ENCODE measurements at places on chromosomes 1 and 21.

DNA sequence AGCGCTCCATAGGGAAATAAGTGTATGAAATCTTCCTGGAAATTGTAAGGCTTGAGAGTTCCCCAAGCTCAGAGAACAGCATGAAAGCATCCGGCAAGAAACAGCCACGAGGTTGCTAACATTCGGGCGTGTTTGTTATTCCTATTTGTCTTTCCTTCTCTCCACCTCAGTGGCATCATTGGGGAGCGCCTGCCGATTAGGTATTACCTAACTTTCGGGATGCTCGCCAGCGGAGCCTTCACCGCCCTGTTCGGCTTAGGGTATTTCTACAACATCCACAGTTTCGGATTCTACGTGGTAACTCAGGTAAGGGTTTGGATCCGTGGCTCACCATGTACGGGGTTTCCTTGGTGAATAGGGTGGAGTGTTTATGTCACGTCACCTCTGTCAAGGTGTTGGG lies 25.7 kb downstream of the SLC37A1 start:
- no peak for DNase-seq

DNA sequence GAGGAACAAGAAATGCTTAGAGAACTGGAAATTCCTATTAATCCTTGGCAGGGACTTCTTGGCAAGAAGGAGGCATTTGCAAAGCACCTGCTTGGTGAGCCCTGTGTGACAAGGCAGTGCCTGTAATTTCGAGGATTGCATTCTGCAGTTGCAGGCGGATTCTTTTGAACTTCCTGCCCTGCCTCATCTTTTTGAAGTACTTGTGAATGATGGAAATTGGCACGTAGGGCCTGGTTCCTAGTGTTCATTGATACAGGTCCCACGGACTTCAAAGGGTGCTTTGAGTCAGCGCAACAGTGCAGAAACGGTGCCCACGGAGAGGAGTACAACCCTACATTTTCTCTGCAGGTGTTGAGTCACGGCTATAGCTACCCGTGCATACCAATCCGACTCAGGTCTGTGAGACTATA lies 6.4 kb downstream of the HUNK start:
- DNase-seq: no peak

- no peak for DNase-seq
Observed at GRCh38 chr1:1945782-1946393, 26.8 kb upstream of the TMEM52 start.

DNA sequence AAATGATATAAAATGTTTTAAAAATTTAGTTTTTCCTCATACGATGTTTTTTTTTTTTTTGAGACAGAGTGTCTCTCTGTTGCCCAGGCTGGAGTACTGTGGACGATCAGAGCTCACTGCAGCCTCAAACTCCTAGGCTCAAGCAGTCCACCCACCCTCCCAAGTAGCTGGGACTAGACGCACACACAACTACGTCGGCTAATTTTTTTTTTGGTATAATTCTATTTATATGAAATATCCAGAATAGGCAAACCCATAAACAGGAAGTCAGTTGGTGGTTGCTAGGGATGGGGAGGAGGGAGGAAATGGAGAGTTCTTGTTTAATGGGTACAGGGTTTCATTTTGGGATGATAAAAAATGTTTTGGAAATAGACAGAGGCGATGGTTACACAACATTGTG lies 56.5 kb downstream of the WARS2 start:
- DNase-seq: no peak

GRCh38 chr1:228500143-228500734 lies 13.1 kb downstream of the RNF187 start:
- DNase-seq: no peak

GRCh38 chr1:152020849-152021248 lies 16.0 kb downstream of the S100A11 start:
- no peak for DNase-seq

DNA sequence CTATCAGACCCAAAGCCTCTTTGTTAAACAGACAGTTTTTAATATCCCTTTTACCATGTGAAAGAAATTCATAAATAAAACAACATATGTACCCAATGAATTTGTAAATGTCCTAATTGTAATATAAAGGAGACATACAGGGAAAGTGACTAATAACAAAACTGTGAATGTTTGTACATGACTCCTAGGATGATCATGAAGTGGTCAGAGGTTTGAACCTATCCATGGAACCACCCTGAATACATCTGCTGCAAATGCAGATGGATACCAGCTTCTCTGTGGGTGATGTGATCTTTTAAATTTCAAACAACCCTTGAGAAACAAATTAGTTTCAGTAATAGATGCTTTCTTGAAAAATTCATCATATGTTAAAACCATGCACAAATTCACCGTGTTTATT lies 16.7 kb upstream of the ACBD3 start:
- no peak for DNase-seq

GRCh38 chr21:32698971-32699693 lies 28.7 kb downstream of the SYNJ1 start:
- no peak for DNase-seq

GRCh38 chr1:106921186-106921585 lies 135.3 kb upstream of the PRMT6 start:
- DNase-seq: no peak

DNA sequence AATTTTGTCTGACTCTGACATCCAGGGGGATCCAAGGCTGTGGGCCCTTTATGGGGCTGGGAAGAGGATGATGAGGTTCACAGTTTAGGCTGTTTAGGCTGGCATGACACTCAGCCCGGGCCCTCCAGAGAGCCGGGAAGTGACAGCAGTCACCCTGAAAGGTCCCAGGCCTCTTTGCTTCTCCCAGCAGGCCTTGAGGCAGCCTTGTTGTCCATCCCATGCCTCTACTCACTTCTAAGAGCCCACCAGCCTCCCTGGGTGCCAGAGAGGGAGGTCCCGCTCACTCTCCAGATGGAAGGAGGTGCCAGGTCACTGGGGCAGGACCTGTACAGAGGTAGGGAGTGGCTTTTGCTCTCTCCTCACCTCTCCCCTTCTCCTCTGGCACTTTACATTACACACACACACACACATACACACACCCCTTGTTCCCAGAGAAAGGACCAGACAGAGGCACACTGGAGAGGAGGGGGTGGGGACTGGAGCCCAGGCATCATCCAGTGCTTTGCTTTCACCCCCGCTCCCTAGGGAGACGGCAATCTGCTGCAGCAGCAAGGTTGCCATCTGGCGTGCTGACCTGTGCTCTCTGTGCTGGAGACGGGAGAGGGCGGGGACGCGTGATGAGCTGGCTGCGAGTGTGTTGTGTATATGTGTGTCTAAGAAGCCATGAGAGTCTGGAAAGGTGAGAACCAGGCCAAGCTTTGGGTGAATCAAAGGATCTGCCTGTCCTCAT lies 4.6 kb downstream of the KLHDC8A start:
- DNase-seq: no peak

- no peak for DNase-seq
Observed at GRCh38 chr1:92975551-92976232, 14.4 kb upstream of the DIPK1A start.

DNA sequence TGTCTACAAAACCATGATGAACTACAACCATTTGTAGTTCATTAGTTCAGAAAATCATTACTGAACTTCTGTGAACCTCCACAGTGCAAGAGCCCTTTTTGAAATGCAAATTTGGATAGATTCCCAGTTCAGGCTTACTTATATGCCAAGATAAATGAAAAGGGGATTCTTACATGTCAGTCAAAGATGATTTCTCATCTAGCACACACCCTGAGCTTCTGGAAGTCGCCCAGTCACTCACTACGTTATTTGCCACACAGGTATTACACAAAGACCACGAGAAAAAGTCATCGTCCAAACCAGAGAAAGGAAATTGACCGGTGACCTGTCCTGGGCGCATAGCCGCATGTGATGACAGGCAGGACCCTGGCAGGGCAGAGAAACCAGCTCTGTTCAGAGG lies 41.8 kb downstream of the ETS2 start:
- DNase-seq: no peak

GRCh38 chr1:85202092-85202863 lies 1.5 kb upstream of the SYDE2 start:
- DNase-seq: no peak

GRCh38 chr1:165726841-165727240 lies 28.5 kb upstream of the ALDH9A1 start:
- no peak for DNase-seq

GRCh38 chr1:239763850-239764249 lies 327.8 kb upstream of the FMN2 start:
- no peak for DNase-seq

DNA sequence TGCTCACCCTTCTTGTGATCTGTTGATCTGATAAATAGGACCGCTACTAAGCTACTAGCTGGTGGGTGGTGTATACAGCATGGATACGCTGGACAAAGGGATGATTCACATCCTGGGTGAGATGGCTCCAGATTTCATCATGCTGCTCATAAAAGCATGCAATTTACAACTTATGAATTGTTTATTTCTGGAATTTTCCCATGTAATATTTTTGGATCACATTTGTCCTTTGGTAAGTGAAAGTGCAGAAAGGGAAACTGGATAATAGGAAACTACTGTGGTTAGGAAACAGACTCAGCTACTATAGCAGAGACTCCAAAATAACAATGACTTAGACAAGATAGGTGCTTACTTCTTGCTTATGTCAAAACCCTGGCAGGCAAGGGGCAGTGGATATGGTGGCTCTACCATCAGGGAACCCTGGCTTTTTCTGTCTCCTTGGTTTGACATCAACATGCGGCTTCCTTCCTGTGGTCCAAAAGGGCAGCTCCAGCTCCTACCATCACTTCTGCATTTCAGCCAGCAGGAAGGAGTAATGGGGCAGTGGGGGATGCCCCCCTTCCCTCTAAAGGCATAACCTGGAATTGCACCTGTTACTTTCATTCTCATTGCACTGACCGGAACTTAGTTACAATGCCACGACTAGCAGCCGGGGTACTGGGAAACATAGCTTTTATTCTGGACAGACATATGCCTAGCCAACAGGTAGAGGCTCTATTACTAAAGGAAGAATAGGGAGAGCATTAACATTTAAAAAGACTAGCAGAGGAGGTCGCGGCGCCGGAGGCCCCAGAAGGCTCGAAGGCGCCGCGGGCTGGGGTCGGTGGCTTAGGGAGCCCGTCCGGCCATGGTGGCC lies 13.8 kb upstream of the AK2 start:
- no peak for DNase-seq

DNA sequence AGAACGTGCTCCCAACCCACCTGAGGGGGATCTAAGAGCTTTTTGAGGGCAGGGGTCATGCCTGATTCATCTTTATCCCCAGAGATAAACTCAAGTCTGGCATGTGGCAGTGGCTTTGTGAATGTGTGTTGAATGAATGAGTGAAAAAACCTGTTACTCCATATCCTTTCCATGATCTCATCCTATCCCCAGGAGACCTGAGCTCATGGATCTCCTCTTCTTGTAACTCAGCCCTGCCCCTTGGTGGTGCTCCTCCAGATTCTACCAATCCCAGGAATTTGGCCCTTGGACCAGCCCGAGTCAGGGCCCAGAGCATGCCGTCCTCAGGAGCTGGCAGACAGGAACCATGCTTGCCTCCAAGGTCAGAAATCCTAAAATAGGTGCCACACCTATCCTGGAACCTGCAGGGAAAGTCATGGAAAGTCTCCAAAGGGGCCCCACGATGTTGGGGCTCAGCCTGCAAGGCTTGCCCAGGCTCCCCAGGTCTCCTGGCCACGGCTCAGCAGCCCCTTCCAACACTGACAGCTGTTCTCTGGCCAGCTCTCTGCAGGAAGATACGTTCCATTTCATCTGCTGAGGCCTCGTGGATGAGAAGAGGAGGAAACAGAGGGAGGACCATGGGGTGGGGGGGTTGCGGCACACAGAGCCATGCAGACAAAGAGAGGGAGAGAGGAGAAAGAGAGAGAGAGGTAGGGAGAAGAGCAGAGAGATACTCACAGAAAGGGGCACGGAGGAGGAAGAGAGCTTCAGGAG lies 214.6 kb downstream of the TRABD2B start:
- DNase-seq: no peak

DNA sequence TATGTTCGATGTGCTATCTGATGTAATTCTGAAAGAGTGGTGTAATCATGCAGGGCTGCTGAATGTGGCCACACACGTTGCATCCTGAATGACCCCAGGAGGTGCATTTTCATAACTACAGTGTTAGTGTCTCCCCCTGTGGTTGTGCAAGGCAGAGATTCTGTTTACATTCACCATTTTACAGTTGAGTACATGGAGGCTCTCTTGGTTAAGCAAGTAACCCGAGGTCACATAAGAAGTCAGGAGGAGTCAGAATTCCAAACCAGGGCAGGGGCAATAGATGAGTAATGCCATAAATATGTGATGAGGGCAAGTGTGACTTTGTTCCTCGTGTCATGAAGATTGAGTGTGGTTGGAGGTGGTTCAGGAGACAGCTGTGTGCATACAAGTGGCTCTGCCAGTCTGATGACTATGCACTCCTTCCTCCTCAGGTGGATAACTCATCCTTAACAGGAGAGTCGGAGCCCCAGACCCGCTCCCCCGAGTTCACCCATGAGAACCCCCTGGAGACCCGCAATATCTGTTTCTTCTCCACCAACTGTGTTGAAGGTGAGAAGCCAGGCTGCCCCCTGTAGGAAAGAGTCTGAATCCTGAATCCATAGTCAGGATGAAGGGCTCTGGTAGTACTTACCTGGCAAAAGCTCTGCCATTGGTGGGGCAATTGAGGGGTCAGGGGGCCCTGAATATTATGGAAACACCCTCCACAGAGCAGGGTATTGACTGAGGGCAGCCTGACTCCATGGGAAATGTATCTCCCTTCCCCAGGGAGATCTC lies 9.3 kb downstream of the ATP1A2 start:
- no peak for DNase-seq

- DNase-seq: no peak
Observed at GRCh38 chr1:205225901-205226765, 1.6 kb upstream of the TMCC2 start.

- no peak for DNase-seq
Observed at GRCh38 chr1:53655931-53656746, 82.8 kb downstream of the GLIS1 start.

GRCh38 chr1:168116327-168116799 lies 20.4 kb downstream of the GPR161 start:
- DNase-seq: no peak

DNA sequence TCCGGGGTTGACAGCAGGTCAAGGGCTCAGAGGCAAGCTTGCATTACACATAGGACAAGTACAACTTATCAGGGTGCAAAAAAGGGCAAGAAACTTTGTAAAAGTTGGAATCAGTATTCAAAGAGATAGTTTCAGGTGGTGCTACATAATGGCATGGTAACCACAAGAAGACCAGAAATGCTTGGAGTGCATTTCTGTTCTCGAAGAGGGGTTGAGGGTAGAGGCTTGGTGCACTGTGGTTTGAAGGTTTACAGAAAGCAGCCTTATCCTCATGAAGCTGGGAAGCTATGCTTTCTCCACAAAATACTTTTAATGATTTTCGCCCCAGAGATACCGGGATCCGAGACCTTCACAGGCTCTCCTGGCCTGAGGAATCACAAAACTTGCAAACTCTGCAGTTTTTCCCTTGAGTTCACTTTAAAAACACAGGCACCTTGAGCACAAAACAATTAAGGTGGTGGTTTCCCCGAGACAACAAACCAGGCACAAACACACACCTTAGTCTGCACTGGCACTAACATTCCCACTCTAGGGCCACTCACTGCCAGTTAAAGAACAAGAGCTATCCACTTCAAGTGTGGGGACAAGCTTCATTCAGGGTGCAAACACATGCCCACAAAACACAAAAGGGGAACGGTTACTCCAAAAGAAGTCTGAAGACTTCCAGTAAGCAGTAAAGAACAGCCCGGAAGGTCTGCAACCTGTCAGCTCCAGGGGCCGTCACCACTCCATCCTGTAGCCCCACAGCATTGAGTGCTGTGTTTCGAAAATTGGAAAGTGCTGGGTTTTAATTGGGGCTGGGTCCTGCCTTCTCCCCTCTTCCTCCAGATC lies 29.8 kb upstream of the NFIA start:
- no peak for DNase-seq

Measured in central memory CD4-positive, alpha-beta T cell (primary cell).